NT2/D1 (cell line): ENCODE measurements at places on chromosomes 2 and 18.

DNA sequence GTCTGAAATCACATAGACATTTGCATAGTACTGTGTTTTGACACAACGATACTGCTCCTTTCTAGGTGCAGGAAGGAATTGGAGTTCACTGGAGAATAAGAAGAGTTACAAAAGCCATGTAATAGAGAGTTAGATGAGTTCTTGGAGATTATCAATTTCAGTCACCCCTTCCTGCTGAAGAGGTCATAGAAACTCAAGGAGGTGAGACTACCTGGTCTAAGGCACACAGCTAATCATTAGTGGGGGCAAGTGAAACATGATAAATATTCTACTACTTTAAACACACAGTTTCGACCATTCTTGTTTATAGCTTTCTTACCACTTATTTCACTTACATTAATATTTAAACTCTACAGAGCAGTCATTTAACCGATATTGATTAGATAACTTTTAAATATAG, 286.9 kb upstream of the NXPH2 start:
- DNase-seq = no peak

- DNase-seq = no peak
Observed at GRCh38 chr2:96921561-96922319, 51.9 kb upstream of the SEMA4C start.

- DNase-seq = no peak
Observed at GRCh38 chr2:54053830-54054229, 61.6 kb upstream of the ACYP2 start.

- DNase-seq = no peak
Observed at GRCh38 chr2:195363496-195363895, 293.5 kb upstream of the SLC39A10 start.

GRCh38 chr2:64153811-64154210, 9.6 kb upstream of the PELI1 start:
- DNase-seq = no peak

DNA sequence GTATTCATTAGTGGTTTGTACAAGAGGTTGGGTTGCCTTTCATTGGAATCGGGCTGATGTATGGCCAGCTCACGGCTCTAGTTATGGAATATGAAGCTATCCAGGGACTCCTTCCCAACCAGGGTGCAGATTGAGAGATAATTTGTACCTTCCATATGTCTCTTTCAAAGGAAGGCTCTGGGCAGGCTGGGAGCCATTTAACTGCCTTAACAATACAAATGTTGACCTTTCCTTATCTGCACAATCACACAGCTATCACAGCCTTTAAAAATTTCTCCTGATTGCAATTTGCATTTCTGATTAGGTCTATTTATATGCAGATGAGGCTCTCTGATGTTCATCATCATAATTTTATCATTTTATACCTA, 58.7 kb downstream of the MYO3B start:
- DNase-seq = no peak
